ENCODE measurements at places on chromosomes 3 and 15.
A peak's percentile ranks its signal among the peaks of the same experiment; 100 is the strongest.

- no peak for DNase-seq
Measured at GRCh38 chr15:90646662-90647305, 70.4 kb upstream of the BLM start.

DNA sequence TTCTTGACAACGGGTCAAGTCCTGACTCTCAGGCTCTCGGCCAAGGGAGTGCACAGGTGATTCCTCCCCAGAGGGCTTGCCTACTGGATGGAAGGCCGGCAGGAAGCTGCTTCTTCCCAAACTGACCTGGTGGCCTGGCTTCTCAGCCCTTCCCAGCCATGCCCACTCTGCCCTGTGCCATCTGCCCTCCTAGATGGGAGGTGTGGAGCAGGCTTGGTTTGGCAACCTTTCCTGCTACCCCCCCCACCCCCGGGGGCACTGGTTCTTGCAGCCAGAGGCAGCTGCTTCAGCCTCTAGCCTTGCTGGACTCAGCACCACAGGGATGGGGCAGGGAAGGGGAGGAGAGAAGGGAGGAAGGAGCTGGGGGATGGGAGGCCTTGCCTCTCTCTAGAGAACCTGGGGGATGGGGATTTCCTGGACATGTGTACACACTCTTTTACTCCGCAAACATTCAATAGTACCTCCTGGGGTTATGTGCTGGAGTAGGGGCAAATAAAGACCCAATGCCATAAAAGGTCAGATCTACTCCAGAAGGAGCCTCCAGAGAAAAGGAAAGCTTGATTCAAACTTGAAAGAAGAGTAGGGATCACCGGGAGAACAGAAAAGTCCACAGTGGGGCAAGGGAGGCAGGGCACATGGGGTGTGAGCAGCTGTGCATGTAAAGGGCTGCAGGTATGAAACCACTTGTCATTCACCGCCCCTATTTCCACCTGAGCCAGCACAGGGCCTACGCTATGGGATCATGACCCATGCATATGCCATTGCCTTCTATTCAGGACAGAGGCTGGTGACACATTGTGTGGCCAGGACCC lies 4.2 kb upstream of the DAPK2 start:
- no peak for DNase-seq

DNA sequence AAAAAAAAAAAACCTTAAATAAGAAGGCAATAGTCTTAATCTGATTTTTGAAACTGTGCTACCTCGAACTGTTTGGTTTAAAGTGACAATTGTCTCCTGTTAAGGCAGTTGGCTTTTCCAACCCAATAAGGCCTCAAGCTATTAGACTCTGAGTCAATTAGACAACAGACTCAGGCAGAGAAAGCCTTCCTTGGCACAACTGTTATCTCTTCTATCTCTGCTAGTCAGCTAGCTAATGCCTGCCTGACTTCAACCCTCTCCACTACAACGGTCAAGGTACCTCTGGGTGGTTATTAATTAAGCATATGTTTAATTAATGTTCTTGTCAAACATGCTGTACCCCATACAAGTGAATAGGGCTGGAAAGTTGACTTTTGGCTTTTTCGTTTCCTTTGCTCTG lies 110.2 kb upstream of the NLGN1 start:
- no peak for DNase-seq

DNA sequence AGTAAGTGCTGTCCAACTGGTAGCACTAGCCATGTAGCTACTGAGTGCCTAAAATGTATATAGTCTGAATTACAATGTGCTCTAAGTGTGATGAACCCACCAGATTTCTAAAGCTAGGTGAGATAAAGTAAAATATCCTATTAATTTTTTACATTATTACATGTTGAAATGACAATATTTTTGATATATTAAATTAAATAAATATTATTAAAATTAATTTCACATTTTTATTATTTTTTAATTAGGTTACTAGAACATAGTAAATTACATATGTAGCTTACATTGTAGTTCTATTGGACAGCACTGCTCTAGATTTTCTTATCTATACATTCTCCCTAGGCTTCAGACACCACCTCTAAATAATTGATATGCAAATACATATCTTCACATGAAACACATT lies 9.2 kb upstream of the OR5K1 start:
- DNase-seq: no peak

DNA sequence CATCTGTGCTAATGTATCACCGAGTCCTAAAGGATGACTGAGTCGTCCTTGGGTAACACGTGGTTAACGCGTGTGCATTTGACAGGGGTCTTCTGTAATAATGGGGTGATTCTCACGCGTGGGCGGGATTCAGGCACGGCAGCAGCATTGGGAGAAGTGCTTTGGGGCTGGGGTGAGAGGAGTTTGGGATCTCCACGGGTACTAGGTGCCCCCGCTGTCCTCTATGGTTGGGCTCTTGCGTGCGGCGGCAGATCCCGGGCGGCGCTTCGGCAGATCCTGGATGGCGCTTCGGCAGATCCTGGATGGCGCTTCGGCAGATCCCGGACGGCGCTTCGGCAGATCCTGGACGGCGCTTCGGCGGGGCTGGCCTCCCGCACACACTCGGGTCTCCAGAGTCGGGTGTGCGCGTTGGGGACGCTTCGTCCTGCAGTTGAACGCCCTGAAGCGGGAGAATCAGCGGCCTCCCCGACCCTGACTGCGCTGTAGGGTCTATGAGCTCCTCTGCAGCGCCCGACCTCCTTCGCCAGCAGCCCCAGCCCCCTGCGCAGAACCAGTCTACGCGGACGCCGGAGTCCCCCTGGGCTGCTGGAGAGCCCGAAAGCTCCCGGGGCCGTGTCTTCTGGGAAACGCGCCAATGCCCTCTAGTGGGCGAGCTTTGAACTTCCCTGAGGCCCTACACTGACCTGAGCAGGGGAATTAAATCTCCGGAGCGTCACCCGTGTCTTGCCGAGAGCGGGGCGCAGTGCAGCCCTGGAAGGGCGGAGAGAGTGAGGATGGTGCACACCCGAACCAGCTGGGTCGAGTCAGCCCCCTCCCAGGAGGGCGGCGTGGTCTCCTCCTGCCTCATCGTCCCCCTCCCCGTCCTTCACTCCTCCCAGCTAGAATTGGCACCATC lies 48.1 kb upstream of the EPHB3 start:
- DNase-seq: peak; percentile 80

DNA sequence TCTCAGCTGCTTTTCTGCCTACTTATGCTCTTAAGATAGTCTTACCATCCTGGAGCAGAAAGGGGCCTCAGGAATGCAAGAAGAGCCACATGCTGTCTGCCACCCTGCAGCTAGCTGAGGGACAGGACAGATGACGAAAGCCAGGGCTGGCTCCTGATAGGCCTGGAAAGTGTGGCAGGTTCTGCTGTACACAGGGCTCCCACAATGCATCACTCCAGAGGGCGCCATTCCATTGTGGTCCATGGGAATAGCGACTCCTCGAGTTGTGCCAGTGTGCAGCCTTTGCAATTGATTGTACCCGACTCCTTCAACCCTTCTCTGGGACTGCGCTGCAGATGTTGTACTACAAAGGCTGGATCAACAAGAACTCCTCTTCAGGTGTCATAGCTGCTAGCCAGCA lies 11.2 kb downstream of the ACAN start:
- no peak for DNase-seq

DNA sequence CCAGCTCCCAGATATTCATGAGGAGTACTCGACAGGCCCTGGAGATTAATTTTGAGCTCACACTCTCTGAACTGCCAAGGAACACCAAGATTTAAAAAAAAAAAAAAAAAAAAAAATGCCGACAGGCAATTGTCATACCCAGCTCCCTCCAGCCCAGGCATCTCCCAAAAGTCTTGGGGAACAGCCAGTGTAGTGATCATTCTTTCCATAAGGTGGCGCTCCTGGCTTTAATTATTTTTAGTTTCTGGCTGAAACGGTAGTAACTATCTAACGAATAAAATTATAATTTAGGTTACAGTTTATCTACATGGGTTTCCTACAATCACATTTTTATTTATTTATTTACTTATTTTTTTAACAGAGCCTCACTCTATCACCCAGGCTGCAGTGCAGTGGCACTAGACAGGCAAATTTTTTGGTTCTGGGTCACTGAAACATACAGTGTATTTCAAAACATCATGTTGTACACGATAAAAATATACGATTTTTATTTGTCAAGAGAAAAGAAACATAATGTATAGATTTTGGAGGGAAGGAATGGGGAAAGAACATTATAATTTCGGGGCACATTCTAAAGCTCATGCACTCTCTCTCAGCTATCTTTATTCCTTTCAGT lies 157.3 kb downstream of the ADAMTS9 start:
- no peak for DNase-seq

DNA sequence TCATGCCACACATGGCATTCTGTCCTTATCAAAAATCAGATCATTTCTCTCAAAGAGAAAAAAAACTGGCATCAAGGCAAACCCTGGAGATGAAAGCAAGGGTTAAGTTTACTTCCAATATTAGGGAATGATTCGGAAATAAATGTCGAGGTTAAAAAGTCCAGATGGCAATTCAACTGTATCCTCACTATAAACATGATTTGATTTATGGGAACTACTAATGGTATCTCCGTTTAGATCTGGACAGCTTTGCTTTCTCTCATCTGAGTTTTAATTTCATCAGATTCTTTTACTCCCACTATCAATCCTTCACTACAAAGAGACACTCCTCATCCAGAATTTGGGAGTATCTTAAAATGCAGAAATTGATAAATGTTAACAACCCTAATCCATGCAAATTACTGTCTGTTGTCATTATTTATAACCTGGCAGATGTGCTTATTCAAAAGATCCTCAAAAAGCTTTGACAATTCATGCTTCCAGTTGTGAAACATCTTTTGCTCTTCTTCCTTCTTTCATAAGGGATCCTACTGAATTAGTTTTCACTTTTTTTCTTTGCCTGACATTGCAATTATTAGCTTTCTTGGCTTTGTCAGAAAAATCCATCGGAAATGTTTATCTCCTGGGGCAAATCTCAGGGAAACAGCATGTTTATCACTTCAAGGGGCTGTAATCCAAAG lies 903.2 kb downstream of the MCTP2 start:
- no peak for DNase-seq

DNA sequence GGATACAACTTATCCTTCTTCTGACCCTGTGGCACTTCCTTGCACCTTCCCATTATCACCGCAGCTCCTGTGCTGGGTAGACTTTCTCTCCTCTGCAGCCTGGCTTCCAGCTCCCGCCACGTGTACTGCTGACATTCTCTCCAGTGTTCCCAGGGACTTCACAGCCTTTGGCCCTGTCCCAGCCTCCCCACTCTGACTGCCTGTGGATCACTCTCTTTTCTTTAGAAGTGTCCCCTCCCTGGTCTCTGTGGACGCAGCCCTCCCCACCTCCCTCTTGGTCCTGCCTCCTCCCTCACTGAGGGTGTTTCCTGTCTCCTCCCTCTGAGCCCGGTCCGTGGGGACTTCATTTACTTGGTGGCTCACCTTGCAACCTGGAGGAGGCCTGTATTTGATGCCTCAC lies 17.4 kb downstream of the PDIA5 start:
- no peak for DNase-seq

- no peak for DNase-seq
Measured at GRCh38 chr3:139199421-139200010, 144.3 kb upstream of the MRPS22 start.

DNA sequence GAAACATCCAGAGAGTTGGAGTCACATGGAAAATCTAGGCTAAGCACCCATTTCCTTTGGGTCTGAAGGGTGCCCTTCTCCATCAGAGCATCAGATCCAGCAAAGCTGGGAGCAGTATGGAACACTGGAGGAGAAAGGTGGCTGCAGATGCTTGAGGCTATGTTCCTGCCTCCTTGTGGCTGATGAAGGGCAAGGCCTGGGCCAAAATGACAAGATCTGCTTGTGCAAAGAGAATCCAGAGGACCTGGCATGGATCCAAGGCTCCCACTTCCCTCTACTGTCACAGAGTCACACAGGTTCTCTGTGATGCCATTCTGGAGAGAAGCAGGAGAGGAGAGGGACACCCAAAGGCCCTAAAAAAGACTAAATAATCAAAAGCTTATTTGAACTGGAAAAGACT lies 9.2 kb upstream of the ATP8B4 start:
- DNase-seq: peak; percentile 81

DNA sequence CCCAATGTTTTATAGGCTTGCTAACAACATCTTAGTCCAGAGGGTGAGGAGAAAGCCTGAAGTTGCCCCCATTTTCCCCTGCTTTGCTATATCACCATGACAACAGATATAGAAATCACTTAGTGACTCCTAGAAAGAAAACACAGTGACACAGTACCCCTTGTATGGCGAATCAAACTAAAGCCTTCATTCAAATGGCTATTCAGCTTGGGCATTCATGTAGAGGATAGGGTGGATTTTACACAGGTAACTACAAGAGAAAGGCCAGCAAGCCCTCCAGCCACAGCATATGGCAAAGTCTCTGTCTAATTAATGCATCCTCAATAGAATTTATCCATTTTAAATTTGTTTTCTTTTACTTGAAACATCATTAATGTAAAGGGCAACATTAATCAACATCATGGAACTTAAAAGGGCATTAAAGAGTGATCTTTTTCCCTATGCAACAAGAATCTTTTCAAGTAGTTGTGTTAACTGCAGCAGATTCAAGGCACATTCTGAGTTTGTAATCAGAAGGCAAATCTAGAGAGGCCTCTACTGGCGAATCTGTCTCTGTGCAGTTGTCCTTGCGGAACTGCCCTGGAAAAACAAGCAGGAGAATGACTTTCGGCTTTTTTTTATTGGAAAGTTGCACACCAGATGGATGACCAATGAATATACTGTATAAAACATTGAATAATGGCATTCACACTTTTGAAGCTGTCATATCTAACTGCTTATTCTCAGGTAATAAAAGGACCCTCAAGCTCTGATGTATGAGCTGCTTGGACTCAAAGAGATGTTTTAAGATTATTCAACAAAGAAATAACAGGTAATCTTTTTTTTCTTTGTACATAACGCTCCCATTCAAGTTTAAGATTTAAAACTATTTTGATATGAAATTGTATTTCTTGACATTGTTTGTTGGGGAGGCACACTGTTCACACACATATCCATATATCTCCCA lies 621.7 kb upstream of the AGTR1 start:
- DNase-seq: no peak

- no peak for DNase-seq
Measured at GRCh38 chr15:62124973-62125303, 40.1 kb downstream of the C2CD4B start.

DNA sequence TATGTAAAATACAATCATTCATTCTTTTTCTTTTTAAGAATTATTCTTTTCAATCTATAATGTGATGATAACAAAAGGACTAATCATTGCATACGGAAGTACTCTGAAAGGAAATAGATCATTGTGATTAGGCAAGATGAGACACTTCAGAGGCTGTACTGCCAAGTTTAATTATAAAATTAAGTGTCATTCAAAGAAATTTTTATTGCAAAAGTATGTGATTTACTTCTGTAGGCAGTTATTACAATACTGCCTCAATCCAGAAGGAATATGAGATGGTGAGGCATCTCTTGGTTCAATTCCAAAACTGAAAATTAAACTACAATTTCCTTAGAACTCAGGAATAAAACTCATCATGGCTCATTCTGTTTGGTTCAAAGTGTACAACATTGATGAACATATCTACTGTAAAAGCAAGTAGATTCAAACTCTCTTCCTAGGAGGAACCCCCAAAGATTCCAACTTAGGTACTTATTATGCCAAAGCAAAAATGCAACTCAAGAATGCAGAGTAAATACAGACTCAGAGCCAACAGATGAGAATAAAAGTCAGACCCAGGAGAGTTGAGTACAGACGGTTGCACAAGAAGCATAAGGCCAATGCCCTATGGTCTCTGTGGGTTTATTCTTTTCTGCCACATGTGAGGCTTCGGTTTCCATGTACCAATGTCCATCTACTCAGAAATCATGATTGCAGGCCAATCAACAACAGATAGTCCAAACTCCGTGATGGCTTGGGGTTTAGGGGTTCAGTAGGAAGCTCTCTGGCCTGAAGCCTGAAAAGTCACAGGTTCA lies 118.5 kb upstream of the WNT5A start:
- DNase-seq: peak; percentile 46
